ENCODE measurements at places on chromosomes 2 and 18.

DNA sequence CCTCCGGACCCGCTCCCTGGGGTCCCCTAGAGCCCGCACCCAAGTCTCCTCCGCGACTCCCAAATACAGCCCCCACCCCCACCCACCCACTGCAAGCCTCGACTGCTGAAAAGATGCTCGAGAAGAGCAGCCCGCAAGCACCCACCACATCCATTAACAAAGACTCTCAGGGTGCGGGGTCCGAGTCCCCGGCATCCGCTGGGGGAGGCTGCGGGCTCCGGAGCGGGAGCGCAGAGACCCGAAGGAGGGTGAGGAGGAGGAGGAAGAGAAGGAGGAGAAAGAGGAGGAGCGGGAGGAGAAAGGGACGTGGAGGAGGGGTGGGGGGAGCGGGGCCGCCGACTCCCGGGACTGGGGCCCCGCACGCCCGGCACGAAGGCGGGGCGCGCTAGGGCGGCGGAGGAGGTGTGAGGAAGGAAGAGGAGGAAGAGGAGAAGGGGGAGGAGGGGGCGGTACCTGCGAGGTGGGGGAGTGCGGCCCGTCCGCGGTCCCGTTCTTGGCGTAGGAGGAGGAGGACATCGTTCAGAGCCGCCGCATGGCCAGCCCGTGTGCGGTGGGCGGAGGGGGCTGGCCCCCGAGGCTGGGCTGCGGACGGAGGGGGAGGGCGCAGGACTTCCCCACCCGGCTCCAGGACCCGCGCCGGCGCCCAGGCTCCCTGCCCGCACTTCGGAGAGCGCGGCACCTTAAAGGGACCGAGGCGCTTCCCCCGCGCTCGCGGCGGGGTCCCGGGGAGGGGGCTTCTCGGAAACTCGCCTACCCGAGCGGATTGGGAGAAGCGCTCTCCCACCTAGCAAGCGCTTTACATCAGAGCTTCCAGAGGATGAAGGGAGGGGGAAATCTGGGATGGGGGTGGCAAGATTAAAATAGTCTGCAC is at the start of gene CACNB4:
CACNB4 (minus strand) TSS at position 549 of the 871 bp plus-strand sequence.
- H3K27me3 ChIP-seq, result peaks cover 23% of the 10 kb centered on the region
- H3K4me3 ChIP-seq, result peak within 1 kb of the TSS; percentile 64
- H3K36me3 ChIP-seq, result no peaks in the 10 kb centered on the region

- DNase-seq, result peak; percentile 65
- no peaks in the 10 kb centered on the region for H3K27me3 ChIP-seq
- H3K36me3 ChIP-seq, result no peaks in the 10 kb centered on the region
- H3K27ac ChIP-seq, result no peak overlapping the region
These were observed 273.3 kb upstream of the TCF4 start for GRCh38 chr18:55861266-55861665.

DNA sequence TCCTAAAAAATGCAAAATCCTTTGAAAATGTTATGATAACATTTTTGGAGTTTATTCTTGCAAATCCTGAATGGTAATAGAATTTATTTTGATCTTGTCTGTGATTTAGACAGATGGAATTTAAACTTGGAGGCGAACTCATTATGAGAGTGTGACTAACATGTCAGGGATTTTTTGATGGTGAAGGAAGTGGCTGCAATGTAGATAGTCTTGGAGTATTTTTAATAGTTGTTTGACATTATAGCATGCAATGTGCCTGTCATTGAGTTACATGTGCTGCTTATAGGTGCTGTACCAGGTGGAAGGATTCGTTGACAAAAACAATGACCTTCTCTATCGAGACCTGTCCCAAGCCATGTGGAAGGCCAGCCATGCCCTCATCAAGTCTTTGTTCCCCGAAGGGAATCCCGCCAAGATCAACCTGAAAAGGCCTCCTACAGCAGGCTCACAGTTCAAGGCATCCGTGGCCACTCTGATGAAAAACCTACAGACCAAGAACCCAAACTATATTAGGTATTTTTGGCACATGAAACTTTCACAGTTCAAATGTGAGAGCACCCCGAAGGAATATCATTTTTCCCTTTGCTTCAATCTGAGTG is 141.8 kb downstream of the MYO1B start:
- H3K27ac ChIP-seq, result peak overlapping the region; percentile 72
- no peaks in the 10 kb centered on the region for H3K27me3 ChIP-seq
- peak; percentile 65 for DNase-seq

- H3K27me3 ChIP-seq, result no peaks in the 10 kb centered on the region
- DNase-seq, result peak; percentile 18
- H3K4me1 ChIP-seq, result peaks cover 8% of the 10 kb centered on the region
- H3K4me3 ChIP-seq, result no peak overlapping the region
- H3K36me3 ChIP-seq, result no peaks in the 10 kb centered on the region
These were observed 332.3 kb downstream of the NCKAP5 start for GRCh38 chr2:133235968-133236367.

GRCh38 chr2:64735504-64735903 is 81.8 kb upstream of the SERTAD2 start:
- no peak overlapping the region for H3K4me3 ChIP-seq
- H3K27ac ChIP-seq, result no peak overlapping the region
- H3K36me3 ChIP-seq, result no peaks in the 10 kb centered on the region
- H3K27me3 ChIP-seq, result no peaks in the 10 kb centered on the region
- no peaks in the 10 kb centered on the region for H3K4me1 ChIP-seq

- no peaks in the 10 kb centered on the region for H3K36me3 ChIP-seq
- H3K27me3 ChIP-seq, result no peaks in the 10 kb centered on the region
- DNase-seq, result no peak
- H3K4me1 ChIP-seq, result no peaks in the 10 kb centered on the region
- no peak overlapping the region for H3K27ac ChIP-seq
- peak overlapping the region; percentile 76 for H3K4me3 ChIP-seq
These were observed 474 bp upstream of the GCA start for GRCh38 chr2:162343492-162343823.

DNA sequence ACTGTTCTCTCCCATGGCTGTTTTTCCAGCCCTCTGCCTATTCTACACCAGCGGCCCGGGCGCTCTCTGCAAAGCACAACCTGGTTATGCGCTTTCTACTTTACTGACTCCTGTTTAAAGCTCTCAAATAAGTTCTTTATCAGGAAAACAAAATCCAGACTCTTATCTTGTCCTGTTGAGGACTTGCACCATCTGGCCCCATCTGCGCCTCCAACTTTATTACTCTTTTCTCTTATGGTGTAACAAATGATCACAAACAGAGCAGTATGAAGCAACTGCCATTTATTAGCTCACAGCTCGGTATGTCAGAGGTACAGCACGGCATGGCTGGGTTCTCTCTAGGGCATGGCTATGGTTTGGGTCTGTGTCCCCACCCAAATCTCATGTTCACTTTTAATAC is 236.5 kb upstream of the NT5C1B start:
- H3K4me1 ChIP-seq, result peaks cover 3% of the 10 kb centered on the region
- H3K4me3 ChIP-seq, result no peak overlapping the region
- no peaks in the 10 kb centered on the region for H3K36me3 ChIP-seq

DNA sequence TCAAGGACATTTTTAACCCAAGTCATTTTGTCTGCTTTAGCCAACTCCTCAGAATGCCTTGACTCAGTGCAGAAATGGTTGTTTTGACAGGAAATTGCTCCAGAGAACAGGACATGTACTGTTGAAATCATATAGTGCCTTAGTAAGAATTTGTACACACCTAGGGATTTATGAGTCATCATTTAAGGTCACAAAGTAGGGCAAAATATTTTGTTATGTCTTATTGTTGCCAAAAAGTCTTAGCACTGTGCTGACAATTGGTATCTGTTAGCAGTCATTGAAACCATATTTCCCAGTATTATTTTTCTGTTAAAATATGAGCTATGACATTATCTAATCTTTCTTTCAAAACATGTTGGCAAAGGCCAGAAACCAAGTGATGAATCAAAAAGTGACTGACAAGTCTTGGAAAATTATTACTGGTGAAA is 104.5 kb downstream of the OSBPL6 start:
- no peak overlapping the region for H3K4me3 ChIP-seq
- no peaks in the 10 kb centered on the region for H3K27me3 ChIP-seq
- H3K36me3 ChIP-seq, result no peaks in the 10 kb centered on the region
- H3K4me1 ChIP-seq, result no peaks in the 10 kb centered on the region

DNA sequence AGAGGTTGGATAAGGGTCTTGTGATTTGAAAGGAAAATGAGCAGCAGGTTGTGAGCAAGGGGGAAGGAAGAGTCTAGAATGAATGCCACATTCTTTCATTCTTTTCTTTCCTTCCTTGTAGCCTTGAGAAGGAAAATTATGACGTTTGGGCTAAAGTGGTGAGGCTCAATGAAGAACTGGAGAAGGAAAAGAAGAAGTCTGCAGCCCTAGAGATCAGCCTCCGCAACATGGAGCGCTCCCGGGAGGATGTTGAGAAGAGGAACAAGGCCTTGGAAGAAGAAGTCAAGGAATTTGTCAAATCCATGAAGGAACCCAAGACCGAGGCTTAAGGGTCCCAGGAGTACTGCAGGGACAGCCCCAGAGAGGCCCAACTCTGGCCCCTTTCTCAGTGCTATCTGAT is 45.3 kb downstream of the BMP10 start:
- H3K36me3 ChIP-seq, result no peaks in the 10 kb centered on the region
- no peak overlapping the region for H3K4me3 ChIP-seq
- no peak overlapping the region for H3K27ac ChIP-seq
- peaks cover 15% of the 10 kb centered on the region for H3K4me1 ChIP-seq
- DNase-seq, result no peak

DNA sequence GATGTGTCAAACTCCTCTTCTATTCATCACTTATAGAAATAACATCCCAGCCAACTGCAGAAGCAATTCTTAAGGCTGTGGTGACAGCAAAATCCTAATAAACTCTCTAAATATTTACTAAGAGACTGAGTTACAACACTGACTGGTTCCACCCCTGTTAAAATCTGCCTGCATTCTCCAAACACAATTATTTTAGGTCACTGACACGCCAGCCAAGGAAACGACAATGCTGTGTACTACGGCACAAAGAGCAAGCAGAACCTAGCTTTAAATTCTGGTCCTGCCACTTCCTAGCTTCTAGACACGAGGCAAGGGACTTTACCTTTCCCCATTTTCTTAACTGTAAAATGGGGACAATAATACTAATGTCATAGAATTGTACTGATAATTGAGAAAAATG is 4.1 kb downstream of the CYRIA start:
- no peak overlapping the region for H3K27ac ChIP-seq
- no peaks in the 10 kb centered on the region for H3K27me3 ChIP-seq
- H3K4me1 ChIP-seq, result peaks cover 20% of the 10 kb centered on the region

DNA sequence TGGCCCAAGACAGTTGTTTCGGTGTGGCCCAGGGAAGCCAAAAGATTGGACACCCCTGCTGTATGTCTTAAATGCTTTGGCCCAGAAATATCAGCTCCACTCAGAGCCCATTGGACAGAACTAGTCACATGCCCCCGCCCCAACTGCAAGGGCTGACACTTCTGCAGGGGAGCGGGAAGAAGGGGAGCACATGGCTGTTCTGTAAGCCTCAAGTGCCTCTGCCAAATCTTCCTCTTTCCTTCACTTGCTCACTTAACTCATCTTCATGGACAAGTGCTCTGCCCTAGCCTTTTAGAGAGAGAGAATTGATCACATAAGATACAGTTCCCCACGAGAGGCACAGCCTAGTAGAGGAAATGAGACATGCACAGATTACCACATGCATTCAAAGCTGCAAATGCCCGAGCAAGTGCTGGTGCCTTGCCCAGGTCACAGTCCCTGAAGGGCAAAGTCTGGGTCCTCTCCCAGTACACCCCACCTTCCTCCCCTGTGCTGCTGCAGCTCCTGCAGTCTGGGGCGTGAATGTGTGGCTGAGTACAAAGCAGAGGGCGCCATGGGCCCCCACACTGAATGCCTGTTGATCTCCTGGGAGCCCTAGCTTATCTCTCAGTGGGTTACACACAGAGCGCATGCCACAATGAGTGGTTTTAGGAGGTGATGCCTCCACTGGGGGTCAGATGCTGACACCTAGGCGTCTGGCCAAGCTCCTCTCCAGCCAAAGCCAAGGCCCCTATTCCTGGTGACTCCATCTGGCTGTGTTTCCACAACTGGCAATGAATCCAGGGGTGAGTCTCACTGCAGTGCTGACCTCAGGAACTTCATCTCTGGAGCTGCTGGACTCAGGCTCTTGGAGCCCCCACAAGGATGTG is 135.3 kb downstream of the CTIF start:
- peaks cover 13% of the 10 kb centered on the region for H3K4me1 ChIP-seq
- H3K36me3 ChIP-seq, result peaks cover 12% of the 10 kb centered on the region
- no peak overlapping the region for H3K4me3 ChIP-seq
- H3K27me3 ChIP-seq, result no peaks in the 10 kb centered on the region
- DNase-seq, result no peak

GRCh38 chr2:175251425-175252041 is 70.0 kb upstream of the ATP5MC3 start:
- H3K27me3 ChIP-seq, result peaks cover 4% of the 10 kb centered on the region
- H3K4me1 ChIP-seq, result no peaks in the 10 kb centered on the region
- no peaks in the 10 kb centered on the region for H3K36me3 ChIP-seq
- no peak overlapping the region for H3K4me3 ChIP-seq
- no peak overlapping the region for H3K27ac ChIP-seq
- DNase-seq, result peak; percentile 17

GRCh38 chr18:48053881-48054816 is 123.7 kb upstream of the SMAD2 start:
- no peak overlapping the region for H3K27ac ChIP-seq
- no peaks in the 10 kb centered on the region for H3K36me3 ChIP-seq
- no peak overlapping the region for H3K4me3 ChIP-seq
- no peaks in the 10 kb centered on the region for H3K27me3 ChIP-seq
- no peak for DNase-seq

- H3K4me3 ChIP-seq, result no peak overlapping the region
- no peak for DNase-seq
- no peak overlapping the region for H3K27ac ChIP-seq
- H3K4me1 ChIP-seq, result no peaks in the 10 kb centered on the region
These were observed 510.3 kb downstream of the ZNF804A start for GRCh38 chr2:185108588-185108987.

GRCh38 chr18:71249791-71250190 is 960.9 kb downstream of the SOCS6 start:
- DNase-seq, result no peak
- H3K27ac ChIP-seq, result no peak overlapping the region
- H3K4me3 ChIP-seq, result no peak overlapping the region
- H3K36me3 ChIP-seq, result no peaks in the 10 kb centered on the region
- no peaks in the 10 kb centered on the region for H3K4me1 ChIP-seq

- no peaks in the 10 kb centered on the region for H3K36me3 ChIP-seq
- H3K27ac ChIP-seq, result no peak overlapping the region
- no peaks in the 10 kb centered on the region for H3K27me3 ChIP-seq
- H3K4me1 ChIP-seq, result no peaks in the 10 kb centered on the region
- no peak overlapping the region for H3K4me3 ChIP-seq
These were observed 31.0 kb upstream of the GALNT3 start for GRCh38 chr2:165825041-165825440.

DNA sequence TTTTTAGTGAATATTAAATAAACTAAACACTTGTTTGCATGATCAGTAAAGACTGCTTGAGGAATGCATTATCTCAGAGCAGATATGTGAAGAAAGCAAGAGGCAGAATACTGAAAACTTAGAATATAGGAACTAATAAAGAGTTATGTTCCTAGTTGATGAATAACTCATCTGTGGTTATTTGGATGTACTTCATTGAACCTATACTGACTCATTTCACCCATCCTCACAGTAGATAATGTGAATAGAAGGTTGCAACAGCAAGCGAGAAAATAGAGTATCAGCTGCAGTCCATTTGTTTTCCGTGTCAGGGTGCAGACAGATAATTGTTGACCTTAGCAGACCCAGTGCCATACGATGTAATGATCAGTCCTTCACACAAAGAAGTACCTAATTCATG is 945.7 kb upstream of the LRRTM1 start:
- no peaks in the 10 kb centered on the region for H3K27me3 ChIP-seq
- H3K27ac ChIP-seq, result no peak overlapping the region
- H3K4me1 ChIP-seq, result no peaks in the 10 kb centered on the region
- H3K4me3 ChIP-seq, result no peak overlapping the region
- DNase-seq, result no peak
- no peaks in the 10 kb centered on the region for H3K36me3 ChIP-seq

Data from fibroblast of lung (primary cell).